ENCODE measurements at places on chromosomes 5 and 9. TPM values are rescaled to one million over a fixed set of nuclear protein-coding genes. Genes with fewer than 3 reads are reported as not detected.

TMOD1 gene
- total RNA-seq, result 0.18 TPM

MEIKIN gene
- total RNA-seq, result not detected

TLE1 gene
- total RNA-seq, result 8.7 TPM

ISCA1 gene
- 54.5 TPM for total RNA-seq

LPAR1 gene
- 57.3 TPM for total RNA-seq

ARHGEF37 gene
- total RNA-seq, result 6.3 TPM

TLX3 gene
- total RNA-seq, result not detected

PLGRKT gene
- total RNA-seq, result 19.8 TPM

TNFSF8 gene
- total RNA-seq, result not detected

CD274 gene
- 5.1 TPM for total RNA-seq

BRINP1 gene
- not detected for total RNA-seq

SPINK13 gene
- not detected for total RNA-seq

SUSD3 gene
- 1.1 TPM for total RNA-seq

SMC2 gene
- total RNA-seq, result 7.8 TPM

PRR16 gene
- 11.9 TPM for total RNA-seq

PCDHGA7 gene
- 3.6 TPM for total RNA-seq

COL15A1 gene
- total RNA-seq, result 6.2 TPM

GLRA1 gene
- not detected for total RNA-seq

FGF10 gene
- total RNA-seq, result 0.32 TPM

CPEB4 gene
- total RNA-seq, result 21.7 TPM

SNCB gene
- not detected for total RNA-seq

HSPB3 gene
- total RNA-seq, result not detected

COQ4 gene
- total RNA-seq, result 30.5 TPM

PCDHGB2 gene
- total RNA-seq, result 3.2 TPM

GFPT2 gene
- total RNA-seq, result 57.0 TPM
